ENCODE measurements at places on chromosomes 1 and 21. TPM values are rescaled to one million over a fixed set of nuclear protein-coding genes. Genes with fewer than 3 reads are reported as not detected.

Gene CYP4A11
- not detected for total RNA-seq

DNA sequence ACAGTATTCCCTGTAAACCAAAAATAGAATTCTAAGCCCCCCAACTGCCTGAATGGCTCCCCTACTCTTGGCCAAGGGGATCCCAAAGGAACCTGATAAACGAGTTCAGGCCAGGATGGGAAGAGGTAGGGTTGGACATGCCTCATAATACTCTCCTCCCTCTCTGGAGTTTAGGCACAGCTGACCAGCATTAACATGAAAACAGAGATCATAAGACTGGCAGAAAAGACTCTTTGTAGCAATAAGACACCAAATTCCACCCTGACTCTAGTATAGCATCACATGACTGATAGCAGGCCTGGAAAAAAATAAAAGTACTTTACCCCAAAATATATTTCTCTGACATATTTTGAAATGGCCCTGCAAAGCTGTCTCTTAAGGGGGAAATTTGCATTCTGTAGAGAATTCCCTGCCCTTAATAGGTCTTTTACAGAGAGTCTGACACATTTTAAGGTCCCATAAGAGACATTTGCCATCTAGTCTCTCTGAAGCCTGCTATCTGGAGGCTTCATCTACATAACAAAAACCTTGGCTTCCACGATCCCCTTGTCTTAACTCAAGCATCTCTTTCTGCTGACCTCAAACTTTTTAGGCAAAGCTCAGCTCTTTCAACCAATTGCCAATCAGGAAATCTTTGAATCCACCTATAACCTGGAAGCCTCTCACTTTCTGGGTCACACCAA is 55.9 kb downstream of the SIK1 start:
- DNase-seq, result no peak

GRCh38 chr1:107919953-107920352 is 45.0 kb downstream of the VAV3 start:
- DNase-seq, result no peak

Gene TMEM200B
- total RNA-seq, result 14.8 TPM

DNA sequence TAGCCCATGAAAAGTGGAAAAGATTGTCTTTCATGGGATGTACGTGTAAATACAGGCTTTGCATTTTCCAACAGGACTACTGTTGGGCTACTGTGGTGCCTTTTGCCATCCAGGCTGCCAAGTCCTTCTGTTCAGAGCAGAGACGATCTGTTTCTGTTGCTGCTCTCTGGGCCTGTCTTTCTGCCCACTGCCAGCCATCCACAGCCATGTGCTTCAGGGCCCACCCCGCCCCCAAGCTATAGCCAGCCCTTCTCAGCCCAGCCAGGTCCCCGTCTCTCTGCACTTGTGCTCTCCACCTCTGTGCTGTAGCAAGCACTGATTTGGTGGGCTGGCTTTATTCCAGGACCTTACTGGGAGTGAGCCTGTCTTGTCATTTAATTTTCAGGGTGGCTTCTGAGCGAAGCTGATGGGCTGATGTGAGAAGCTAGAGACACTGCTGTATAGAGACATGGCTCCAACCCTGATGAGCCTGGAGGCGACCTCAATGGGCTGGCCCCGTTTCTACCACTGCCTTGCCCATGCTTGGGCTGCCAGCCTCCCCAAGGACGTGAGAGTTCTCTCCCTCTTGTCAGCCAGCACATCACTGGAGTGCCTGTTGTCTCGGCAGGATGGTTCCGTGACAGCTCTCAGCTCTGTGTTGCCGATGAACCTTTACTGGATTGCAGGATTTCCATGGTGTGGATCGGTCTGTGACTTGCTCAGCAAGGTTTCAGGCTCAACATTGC is 137.8 kb downstream of the PEX14 start:
- no peak for DNase-seq

GRCh38 chr1:37123276-37124115 is 89.2 kb upstream of the GRIK3 start:
- DNase-seq, result no peak

Gene PPM1J
- total RNA-seq, result 1.3 TPM

Gene UMODL1
- not detected for total RNA-seq

DNA sequence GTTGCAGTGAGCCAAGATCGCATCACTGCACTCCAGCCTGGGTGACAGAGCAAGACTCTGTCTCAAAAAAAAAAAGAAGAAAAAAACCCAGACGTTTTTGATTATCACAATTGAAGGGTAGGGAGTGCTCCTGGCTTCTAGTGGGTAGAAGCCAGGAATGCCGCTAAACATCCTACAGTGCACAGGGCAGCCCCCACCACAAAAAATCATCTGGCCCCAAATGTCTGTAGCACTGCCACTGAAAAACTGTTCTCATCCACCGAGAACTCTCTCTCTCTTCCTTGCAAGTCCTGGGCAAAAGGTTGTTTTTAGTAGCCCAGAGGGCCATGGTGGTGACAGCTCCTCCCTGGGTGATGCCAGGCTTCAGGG is 35.6 kb upstream of the GPR157 start:
- DNase-seq, result no peak

GRCh38 chr1:48194801-48195200 is 27.7 kb upstream of the SLC5A9 start:
- DNase-seq, result no peak

DNA sequence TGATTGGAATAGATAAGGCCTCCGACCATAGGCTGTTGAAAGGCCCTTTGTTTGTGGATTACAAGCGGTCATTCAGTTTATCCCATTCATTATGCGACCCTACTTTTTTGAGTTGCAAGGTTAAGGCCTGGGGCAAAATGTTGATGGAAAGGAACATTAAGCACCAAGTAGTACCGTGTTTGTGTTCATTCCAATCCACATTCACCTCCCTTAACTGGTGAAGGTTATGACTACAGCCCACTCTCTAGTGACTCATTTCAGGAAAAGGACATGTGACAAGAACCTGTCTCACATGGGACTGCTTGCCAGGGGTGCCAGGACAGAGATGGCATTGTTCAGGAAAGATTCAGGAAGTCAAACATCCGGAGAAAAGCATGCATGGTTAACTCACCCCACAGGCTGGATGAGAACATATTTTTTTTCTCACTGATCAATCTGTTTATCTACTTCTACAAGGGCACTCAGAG is 81.6 kb downstream of the CD58 start:
- DNase-seq, result no peak

Gene AKT3
- total RNA-seq, result 38.0 TPM

Gene FMO1
- total RNA-seq, result under 0.01 TPM

Gene PDE9A
- total RNA-seq, result 3.9 TPM

Gene LCK
- 0.43 TPM for total RNA-seq

- peak; percentile 63 for DNase-seq
Observed at GRCh38 chr1:111190931-111191451, 9.5 kb downstream of the DENND2D start.

- no peak for DNase-seq
Observed at GRCh38 chr1:25072461-25072860, 142.4 kb upstream of the RUNX3 start.

Gene FCRL6
- not detected for total RNA-seq

DNA sequence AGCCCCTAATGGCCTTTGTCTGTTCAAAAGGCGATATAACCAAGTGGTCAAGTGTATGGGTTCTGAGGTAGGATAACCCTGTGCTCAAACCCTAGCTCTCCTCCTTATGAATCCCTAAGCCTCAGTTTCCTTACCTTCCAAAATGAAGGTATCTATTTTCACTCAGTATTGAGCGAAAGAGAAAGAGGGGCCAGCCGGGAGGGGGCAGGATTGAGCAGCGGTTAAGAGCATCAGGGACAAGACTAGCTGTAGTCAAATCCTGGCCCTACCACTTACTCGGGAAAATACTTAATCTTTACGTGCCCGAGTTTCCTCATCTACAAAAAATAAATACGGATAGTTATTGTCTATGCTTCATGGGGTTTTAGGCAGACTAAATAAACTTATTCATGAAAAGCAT is 25.7 kb downstream of the LY9 start:
- DNase-seq, result no peak

- DNase-seq, result peak; percentile 60
Observed at GRCh38 chr1:203172184-203173010, 3.2 kb downstream of the MYBPH start.

GRCh38 chr1:26170472-26170821 is 739 bp downstream of the ZNF593 start:
- DNase-seq, result no peak

- no peak for DNase-seq
Observed at GRCh38 chr1:172450524-172450885, 6.6 kb upstream of the PIGC start.

Gene CFHR2
- not detected for total RNA-seq

Gene IGFN1
- under 0.01 TPM for total RNA-seq

Gene PLA2G2D
- not detected for total RNA-seq

- DNase-seq, result no peak
Observed at GRCh38 chr1:98264727-98265126, 343.9 kb upstream of the DPYD start.

Gene DFFA
- 28.7 TPM for total RNA-seq

DNA sequence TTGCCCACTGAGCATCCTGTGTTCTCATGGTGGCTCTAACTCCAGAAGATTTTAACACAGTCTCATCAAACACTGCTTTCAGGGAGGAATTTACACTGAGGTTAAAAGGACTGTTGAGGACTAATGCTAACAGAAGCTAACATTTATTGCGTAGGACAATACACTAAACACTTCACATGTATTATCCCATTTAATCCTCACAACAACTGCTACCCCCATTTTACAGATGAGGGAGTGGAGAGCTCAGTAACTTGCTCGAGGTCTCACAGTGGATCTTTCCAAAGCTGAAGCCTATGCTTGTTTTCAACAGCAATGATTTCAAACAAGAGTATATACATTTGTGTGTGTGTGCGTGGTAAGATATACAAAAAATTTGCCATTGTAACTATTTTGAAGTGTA is 13.9 kb downstream of the ATF3 start:
- DNase-seq, result no peak

GRCh38 chr1:232880354-232880753 is 70.1 kb upstream of the NTPCR start:
- DNase-seq, result peak; percentile 34

Gene CELA3B
- not detected for total RNA-seq

Gene SAMD11
- 2.2 TPM for total RNA-seq

DNA sequence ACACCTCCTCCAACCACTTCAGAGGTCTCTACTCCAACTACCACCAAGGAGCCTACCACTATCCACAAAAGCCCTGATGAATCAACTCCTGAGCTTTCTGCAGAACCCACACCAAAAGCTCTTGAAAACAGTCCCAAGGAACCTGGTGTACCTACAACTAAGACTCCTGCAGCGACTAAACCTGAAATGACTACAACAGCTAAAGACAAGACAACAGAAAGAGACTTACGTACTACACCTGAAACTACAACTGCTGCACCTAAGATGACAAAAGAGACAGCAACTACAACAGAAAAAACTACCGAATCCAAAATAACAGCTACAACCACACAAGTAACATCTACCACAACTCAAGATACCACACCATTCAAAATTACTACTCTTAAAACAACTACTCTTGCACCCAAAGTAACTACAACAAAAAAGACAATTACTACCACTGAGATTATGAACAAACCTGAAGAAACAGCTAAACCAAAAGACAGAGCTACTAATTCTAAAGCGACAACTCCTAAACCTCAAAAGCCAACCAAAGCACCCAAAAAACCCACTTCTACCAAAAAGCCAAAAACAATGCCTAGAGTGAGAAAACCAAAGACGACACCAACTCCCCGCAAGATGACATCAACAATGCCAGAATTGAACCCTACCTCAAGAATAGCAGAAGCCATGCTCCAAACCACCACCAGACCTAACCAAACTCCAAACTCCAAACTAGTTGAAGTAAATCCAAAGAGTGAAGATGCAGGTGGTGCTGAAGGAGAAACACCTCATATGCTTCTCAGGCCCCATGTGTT is 66.6 kb downstream of the TPR start:
- no peak for DNase-seq

GRCh38 chr21:42763581-42764442 is 110.4 kb downstream of the PDE9A start:
- no peak for DNase-seq

DNA sequence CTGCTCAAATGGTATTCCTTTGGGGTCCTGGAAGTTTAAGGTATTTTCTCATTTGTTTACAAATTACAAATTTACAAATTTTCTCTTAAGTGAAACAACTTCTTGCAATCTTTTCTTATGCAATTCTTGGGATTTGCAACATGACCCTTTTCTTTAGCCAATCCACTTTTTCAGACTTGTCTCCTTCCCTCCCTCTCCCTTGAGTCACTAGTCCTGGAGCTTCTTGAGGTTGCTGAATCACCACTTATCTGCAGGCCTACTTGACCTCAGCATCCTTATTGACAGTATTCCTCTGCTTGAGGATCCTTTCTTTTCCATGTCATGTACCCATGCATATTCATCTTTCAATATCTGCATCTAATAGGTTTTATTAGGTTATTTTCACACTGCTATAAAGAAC is 302.8 kb upstream of the ADAMTS5 start:
- peak; percentile 93 for DNase-seq

DNA sequence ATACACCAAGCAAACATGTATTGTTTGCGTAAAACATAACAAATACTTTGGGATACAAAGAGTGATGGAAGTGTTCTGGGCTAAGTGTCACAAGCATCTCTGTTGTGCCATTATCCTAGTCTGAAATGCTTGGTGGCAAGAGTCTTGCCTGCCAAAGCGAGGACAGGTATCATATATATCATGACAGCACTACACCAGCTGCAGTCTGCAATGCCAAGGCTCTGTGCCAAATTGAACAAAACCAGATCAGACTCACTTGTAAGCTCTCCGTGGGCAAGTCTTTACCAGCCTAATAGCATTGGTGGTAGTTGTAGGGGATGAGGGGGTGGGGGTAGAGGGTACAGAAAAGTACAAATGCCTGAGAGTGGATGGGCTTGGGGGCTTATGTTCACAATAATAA is 119.2 kb downstream of the RWDD3 start:
- no peak for DNase-seq

Gene FAM3B
- total RNA-seq, result not detected

DNA sequence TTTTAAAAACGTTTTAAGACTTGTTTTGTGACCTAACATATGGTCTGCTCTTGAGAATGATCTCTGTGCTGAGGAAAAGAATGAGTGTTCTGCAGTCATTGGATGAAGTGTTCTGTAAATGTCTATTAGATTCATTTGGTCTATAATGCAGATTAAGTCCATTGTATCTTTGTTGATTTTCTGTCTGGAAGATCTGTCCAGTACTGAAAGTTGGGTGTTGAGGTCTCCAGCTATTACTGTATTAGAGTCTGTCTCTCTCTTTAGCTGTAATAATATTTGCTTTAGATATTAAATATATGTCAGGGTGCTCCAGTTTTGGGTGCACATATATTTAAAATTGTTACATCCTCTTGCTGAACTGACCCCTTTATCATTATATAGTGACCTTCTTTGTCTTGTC is 43.2 kb downstream of the CELF3 start:
- no peak for DNase-seq
